ENCODE measurements at places on chromosomes 1 and 21.

DNA sequence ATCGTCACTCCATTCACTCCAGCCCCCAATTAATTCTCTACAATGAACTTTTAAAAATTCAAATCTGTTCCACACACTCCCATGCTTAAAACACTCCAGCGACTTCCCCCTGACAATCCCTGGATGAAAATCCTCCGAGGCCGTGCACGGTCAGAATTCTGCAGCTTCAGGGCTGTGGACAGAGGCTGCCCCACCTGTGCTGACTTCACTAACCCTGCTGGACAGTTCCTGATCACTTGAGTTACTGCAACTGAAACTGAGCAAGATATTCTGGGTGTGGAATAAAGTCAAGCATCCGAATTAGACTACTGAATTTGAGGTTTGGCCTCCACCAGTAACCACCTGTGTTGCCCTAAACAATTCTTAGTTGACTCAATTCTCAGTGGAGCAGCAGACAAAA, 1.0 kb upstream of the JAK1 start:
- DNase-seq, result no peak

GRCh38 chr1:180937624-180938225, 25.0 kb downstream of the KIAA1614 start:
- no peak for DNase-seq

DNA sequence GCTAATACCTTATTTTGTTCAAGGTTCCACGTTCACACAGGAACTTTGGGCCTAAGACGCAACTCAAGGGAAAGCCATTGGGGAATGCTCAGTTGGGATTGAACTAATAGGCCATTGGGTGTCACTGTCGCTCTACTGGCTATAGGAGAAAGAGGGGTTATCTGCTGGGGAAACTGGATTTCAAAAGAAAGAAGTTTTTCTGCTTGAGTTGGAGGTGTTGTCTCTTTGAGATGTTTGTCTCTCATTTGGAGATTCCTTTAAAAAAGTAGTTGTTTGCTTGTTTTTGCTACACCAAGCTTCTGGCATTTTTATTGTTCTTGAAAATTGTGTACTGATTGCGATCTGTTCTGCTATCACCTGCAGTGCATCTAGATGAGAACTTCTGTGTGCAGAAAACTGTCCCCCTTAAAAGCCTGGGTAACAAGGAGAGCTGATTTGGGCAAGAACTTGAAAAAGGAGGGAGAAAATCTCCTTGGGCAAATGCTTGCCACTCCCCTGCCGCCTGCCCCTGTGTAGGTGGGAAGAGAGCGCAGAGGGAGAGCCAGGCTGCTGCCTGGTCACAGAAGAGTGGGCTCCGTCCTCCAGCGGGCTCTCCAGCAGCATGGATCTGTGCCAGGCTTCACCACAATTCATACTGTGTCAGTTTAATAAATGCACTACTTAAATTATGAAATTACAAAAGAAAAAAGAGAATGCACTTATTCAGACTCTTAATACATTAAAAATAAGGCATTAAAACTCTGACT, 39.9 kb downstream of the PEX14 start:
- peak; percentile 9 for DNase-seq

DNA sequence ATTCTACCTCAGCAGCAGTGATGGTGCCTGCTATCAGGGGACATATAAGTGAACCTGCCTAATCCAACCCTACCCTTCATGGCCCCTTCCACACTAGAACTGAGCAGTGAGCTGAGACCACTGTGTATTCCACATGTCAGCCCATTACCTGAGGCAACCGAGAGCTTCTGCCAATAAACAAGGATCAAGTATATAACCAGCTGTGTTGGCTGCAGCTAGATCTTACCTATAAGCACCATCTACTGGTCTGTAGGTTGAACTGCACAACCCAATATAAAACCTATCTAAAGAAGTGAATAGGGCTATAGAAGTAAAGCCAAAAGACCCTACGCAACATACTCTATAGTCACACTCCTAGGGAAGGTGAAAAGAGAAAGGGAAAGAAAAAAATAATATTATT, 376.9 kb downstream of the HHIPL2 start:
- peak; percentile 53 for DNase-seq

GRCh38 chr1:172746091-172746949, 87.4 kb downstream of the FASLG start:
- DNase-seq, result no peak

GRCh38 chr1:229579059-229579673, 20.7 kb upstream of the ABCB10 start:
- peak; percentile 76 for DNase-seq

- DNase-seq, result peak; percentile 47
Measured at GRCh38 chr1:54887665-54888071, 673 bp upstream of the DHCR24 start.

DNA sequence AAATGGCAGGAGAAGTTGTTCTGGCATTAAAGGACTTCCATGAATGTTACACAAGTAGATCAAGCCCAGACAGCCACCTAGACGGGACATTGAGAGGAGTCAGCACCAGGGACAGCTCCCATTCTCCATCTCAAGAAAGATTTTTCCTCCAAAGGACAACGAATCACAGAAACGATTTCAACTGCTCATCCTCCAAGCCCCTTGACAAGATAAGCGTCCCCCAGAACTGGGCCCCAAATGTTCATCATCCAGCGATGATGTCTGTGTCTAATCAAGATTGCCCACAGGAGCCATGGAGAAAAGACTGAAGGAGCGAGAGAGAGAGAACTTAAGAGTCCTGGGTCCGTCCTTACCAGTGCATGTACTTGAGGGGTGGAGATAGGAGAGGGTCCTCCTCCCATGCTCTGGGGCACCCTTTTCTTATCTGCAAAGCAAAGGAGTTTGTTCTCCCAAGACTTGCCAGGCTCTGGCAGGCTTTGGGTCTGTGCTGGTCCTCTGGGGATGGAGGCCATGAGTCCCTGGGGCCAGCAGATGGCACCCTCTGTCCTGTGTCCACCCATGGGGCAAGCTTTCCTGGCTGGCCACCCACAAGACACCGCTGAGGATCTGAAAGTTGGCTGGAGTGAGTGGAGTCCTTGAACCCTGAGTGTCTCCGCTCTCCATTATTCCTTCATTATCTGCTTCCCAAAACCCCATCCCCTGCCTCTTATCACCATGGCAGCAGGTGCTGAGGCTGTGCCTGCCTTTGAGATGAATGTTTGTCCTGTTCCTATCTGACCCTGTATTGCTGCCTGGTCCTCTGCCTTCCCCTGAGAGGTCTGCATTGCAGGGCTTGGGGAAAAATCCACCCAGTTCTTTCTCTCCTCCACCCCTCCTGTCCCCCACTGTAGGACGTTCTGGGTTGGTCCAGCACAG, 164.6 kb downstream of the ACTL8 start:
- no peak for DNase-seq

- no peak for DNase-seq
Measured at GRCh38 chr1:86195281-86195680, 38.7 kb upstream of the COL24A1 start.

DNA sequence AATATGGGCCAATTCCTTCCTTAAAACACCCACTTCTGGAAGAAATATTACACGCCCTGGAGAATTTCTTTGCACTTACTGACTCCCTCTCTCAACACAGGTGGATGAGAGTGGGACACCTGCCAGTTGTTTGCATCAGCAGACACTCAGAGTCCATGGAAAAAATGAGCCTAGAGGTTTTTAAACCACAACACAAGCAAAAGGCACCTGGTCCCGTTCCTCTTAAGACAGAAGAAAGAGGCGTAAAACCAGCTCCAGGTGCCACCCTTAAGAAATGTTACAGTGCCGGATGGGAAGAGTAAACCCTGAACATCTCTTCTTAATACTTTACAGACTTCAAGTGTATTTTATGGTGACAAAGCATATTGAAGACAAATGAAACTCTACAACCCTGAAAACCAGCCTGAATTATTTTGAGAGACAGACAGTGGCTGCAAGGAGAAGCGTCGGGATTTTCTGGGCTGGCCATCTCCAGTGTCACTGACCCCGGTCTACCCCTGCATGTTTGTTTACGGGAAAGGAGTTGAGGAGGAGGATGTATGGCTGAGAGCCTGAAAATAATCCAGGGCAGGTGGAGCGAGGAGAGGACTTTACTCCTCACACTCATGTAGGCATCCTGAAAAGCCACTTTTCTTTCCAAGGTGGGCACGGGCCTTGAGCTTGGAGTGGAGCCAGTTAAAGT, 7.8 kb upstream of the RIPK4 start:
- DNase-seq, result no peak

DNA sequence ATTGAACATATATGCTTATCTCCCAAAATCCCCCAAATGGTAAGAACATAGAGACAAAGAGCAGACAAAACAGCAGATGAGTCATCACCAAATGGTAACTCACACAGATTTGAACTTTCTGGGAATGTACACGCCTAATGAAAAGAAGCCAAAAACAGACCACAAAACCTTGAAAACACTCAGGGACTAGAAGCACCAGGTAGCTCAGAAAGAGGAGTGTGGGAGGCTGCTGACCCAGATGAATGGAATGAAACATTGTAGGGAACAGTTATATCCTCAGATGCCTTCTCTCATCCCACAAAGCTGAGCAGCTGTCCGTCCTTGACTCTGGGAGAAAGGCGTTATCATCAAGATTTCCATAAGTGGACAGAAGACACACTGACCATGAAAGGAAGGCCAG, 307.0 kb upstream of the USP25 start:
- DNase-seq, result no peak

DNA sequence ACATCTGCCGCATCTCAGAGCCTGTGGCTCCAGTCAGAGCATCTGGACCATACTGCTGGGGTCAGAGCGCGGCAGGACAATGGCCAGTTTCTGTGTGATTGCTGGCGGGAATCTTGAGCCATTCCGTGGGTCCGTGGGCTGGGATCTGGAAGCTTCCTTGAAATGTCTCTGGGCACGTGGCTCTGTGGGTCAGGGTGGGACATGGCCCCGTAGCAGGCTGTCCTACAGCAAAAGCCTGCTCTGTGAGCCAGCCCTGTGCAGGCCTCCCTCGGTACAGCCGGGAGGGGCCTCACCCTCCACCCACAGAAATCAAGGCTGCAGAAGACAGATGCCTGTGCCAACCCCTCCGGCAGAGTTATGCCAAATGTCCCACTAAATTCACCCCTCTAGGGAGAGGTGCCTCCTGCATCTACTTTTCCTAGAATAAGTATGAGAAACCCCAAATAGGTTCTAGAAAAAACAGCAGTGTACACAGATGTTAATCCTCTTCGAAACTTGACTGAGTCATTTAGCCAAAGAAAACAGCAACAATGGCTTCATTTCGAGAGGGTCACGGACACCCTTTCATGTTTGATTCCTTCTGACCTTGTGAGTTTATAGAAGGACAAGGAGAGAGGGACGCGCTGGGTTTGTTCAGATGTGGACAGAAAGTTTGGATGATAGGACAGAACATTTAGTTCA, 27.8 kb downstream of the COL18A1 start:
- DNase-seq, result no peak

DNA sequence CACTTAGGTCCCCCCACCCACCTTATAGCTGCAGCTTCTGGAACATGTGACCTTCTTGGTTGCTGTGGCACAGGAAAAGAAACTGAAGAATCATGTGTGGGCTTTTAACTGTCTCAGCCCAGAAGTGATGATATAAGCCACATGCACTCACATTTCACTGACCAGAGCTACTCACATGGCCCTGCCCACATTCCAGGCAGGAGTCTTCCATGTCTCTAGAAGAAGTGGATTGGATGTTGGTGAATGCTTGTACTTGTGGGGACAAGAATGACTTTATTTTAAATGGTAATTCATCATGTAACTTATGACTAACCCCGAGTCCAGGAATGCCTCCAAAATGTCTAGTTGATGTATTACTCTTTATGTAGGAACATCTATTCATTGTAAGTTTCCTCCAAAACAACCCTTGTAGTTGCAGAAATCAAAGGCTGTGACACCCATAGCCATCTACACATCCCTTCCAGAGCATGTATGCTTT, 15.8 kb upstream of the CAMK1G start:
- DNase-seq, result no peak
